Right renal cortex interstitium (tissue), 3 donors: ENCODE measurements at places on chromosomes 12 and 14.

DNA sequence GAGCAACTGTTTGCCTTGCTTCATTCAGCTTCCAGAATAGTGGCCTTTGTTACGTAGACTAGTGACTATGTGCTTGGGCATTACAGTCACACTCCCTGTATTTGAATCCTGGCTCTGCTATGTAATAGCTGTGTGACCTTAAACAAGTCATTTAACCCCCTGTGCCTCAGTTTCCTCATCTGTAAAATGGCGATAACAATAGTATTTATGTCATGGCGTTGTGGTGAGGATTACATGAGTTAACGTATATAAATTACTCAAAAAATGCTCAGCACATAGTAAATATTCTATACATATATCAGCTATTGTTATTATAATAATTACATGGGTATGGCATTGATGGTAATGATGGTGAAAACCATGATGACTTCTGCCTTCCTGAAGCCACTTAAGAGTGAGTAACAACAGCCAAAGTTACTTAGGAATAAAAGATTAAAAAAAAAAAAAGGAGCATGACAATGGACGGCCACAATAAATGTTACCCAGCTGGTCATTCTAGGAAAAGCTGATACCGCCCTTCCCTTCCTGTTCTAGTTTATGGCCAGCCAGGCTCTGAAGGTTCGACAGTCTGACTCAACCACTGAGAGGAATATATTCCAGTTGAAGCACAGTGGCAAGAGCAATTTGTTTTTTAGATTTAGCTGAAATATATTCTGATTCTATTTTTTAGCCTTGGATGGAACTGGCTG, 9.9 kb upstream of the ADIPOR2 start:
- DNase-seq = no peak

DNA sequence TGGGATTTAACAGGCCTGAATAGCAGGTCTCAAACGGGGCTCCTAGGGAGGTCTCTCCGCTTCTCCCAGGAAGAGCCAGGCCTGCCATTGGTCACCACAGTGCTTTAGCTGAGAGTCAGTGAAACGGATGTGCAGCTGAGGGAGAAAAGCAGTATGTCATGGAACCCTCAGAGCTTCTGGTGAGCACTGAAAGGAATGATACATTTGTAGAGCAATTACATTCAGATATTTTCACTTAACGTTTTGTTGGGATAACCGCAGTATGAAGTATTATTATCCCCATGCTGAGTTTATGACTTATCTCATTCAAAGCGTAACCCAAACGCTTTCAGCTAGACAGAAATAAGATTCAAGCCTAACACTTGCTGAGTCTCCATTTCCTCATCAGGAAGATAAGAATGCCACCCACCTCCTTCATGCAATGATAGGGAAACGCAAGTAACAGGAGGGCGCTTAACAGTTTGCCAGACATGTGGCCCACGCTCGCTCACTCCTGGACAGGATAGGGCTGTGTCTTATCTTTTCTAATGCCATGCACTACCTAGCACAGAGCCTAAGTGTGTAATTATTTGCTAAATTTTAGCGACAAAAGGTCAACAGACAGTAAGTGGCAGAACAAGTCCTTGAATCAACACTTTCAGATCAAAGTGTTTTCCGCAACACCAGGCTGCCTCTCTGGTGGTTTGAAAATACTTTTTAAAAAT, 28.2 kb downstream of the DAD1 start:
- DNase-seq = no peak

DNA sequence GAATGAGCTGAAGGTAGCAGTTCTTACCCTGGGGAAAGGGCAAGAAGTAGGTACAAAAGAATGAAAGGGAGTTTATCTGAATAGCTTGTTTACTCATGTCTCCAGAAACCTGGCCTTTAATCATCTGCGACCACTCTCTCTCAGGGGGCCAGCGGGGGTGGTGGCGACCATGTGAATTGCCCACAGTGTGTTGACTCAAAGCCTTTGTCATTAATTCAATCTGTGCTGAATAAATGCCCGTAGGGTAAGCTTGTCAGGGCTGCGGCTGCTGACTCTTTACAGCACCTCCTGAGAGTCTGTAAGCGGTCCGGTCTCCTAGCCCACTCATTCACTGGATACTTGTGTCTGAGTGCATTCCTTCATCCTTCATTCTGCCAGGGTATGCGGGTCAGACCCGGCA, 874.4 kb downstream of the SLC6A15 start:
- DNase-seq = no peak

- no peak for DNase-seq
These were observed 471.4 kb downstream of the ETNK1 start for GRCh38 chr12:23096321-23096720.

- no peak for DNase-seq
These were observed 24.4 kb upstream of the E2F7 start for GRCh38 chr12:77089686-77090220.

DNA sequence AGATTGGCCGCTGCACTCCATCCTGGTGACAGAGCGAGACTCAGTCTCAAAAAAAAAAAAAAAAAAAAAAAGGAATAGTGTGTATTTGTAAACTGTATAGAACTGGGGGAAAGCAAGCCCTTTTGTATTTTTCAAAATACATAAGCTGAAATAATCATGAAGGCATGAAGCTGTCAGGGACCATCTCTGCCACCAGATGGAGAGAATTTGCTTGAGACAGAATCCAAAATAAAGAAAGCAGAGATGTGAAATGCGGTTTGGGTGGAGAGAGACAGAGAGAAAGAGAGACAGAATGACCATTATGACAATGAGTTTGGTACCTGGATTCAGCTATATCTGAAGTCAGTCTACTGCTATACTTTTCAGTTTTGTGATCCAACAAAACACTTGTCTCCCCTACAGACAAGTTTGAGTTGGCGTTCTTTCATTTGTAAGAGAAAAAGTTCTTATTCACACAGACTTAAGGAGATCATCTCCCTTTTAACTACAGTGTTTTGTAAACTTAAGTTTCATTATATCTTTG, 155.7 kb upstream of the LRIG3 start:
- no peak for DNase-seq

GRCh38 chr14:74620497-74620921, 8.5 kb upstream of the LTBP2 start:
- DNase-seq = no peak
